ENCODE measurements at places on chromosomes 2 and 18.

DNA sequence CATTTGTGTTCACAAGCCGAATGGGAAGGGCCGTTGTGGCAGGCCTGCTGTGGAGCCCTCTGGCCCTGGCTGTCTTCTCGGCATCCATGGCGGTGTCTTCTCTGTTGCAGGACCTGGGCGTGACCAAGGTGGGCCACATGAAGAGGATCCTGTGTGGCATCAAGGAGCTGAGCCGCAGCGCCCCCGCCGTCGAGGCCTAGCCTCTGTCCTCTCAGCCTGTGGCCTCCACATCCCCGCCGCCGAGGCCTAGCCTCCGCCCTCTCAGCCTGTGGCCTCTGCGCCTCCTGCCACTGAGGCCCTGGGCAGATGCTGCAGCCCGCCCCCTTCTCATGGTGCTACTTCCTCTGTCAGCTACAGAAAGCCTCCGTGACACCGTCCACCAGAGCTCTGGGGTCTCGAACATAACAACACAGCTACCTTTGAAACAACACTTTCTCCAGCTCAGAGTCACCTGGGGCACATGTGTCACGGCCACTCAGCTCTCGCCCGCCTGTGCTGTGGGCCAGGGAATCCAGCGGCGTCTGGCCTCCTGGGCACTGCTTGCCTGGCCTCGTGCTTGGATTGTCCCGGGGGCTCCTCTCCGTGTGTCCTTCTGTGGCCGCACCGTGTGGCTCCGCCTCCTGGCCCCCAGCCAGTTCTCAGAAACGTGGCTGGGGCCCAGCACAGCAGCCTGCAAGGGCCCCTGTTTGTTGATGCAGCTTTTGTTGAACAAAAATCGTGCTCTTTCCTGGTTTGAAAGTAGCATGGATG lies 97.1 kb downstream of the USP40 start:
- no peak for DNase-seq

DNA sequence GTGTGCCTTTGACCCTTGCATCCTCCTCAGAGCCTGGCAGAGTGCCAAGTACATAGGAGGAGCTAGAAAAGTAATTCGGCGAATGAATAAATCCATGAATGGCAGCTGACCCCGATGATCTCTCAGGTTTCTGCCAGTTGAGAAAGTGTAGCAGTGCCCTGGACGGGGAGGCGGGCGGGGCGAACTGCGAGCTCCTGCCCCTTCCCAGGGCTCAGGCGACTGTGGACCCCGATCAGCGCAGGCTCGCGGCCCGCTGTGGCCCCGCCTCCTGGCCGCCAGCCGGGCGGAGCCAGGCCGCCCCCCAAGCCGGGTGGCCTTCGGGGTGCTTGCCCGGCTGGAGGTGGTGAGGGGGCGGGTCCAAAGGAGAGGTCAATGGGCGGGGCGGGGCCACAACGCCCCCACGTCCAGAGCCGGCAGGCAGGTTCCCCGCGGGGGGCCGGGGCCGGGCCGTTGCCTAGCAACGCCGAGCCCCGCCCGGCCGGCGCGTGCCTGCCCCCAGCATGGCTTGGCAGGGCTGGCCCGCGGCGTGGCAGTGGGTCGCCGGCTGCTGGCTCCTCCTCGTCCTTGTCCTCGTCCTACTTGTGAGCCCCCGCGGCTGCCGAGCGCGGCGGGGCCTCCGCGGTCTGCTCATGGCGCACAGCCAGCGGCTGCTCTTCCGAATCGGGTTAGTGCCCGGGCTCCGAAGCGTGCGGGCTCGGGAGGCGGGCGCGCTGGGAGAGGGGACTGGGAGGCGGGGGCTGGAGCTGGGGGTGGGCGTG lies 30.6 kb upstream of the TMBIM1 start:
- peak; percentile 66 for DNase-seq

GRCh38 chr18:40168026-40168425 lies 1787.0 kb upstream of the PIK3C3 start:
- DNase-seq, result no peak

- DNase-seq, result no peak
Measured at GRCh38 chr2:120231564-120231973, 8.4 kb upstream of the TMEM185B start.

DNA sequence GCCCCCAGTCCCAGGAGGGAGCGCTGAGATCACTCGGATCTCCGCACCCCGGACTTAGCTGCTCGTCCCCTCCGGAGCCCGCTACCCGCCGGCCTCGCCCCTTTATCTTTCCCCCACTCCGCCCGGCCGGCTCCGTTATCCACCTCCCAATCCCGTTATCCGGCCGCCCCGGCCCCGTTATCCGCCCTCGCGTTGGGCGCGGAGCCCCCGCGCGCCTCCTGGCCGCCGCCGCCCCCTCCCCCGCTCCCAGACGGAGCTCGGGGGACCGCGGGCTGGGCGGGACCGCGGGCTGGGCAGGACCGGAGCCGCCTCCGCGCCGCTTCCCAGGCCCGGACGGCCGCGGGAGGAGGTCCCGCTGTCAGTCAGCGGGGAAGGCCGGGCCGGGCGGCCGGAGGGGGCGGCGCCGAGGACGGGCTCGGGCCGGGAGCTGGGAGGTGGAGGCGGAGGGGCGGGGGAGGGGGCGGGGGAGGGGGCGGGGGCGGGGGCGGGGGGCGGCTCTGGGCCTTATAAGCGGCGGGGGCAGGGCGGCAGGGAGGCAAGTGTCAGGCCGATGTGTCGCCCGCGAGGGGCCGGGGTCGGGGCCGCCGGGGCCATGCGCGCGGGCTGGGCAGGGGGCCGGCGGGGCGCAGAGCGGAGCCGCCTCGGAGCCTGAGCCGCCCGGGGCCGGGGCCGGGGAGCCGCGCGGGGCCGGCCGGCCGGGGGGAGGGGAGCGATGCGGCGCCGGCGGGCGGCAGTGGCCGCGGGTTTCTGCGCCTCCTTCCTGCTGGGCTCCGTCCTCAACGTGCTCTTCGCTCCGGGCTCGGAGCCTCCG lies at the start of gene PKDCC:
TSS of gene PKDCC (plus strand) at position 534 of the 811 bp plus-strand sequence. CDS start at position 713, 179 bp downstream.
- DNase-seq, result peak; percentile 85

- no peak for DNase-seq
Measured at GRCh38 chr2:131043199-131044074, 49.8 kb downstream of the FAM168B start.

GRCh38 chr2:119180892-119181291 lies 22.3 kb upstream of the C1QL2 start:
- DNase-seq, result no peak

- no peak for DNase-seq
Measured at GRCh38 chr2:128421286-128421685, 102.6 kb upstream of the HS6ST1 start.

DNA sequence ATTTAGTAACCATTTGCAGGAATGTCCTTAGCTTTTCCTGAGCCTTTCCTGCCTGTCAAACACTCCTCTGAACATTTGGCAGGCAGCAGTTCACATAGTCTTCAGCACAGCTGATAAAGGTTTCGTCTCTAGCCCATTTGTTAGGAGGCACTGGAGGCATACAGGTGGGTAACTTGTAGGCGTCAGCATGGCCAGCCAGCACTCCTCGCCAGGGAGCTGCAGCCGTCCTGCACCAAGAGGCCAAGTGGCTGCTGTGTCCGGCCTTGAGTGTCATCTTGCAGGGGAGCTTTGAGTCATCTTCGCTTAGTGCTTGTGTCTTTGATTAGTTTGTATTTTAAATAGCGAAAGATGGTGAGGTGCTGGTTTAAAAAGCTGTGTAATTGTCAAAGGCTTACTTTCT lies 120.3 kb upstream of the NFATC1 start:
- DNase-seq, result no peak

DNA sequence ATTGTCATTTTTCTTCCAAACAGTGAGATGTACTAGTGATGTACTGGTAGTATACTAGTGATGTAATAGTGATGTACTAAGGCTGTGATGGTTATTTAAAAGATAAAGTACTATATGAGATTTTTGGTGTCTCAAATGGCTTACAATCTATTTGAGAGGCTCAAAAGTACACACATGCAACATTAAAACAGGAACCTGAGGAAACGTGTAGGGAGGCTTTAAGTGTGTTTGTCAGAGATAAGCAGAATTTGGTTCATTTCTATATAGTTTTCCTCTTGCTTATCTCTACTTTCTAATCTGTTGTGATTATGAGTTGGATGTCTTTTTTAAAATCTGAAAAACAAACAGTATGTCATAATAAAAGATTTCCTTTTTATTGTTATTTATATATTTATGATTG lies 100.9 kb upstream of the SERTAD2 start:
- no peak for DNase-seq

DNA sequence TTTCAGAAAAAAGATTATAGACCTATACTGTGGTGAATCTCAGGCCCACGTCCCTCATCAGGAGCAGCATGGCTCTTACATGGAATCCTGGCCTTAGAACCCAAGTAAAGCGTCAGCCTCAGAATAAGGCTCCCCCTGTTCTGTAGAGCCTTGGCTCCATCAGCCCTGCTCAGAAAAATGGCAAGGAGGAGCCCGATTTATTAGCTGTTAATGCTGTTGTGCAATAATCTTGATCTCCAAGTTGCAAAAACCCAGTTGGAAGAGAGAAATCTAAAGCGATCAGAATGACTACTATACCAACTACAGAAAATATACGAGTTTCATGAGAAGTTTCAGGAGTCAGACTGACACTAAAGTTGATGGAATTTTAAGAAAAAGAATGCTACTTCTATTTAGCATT lies 35.6 kb upstream of the CTAGE1 start:
- no peak for DNase-seq

DNA sequence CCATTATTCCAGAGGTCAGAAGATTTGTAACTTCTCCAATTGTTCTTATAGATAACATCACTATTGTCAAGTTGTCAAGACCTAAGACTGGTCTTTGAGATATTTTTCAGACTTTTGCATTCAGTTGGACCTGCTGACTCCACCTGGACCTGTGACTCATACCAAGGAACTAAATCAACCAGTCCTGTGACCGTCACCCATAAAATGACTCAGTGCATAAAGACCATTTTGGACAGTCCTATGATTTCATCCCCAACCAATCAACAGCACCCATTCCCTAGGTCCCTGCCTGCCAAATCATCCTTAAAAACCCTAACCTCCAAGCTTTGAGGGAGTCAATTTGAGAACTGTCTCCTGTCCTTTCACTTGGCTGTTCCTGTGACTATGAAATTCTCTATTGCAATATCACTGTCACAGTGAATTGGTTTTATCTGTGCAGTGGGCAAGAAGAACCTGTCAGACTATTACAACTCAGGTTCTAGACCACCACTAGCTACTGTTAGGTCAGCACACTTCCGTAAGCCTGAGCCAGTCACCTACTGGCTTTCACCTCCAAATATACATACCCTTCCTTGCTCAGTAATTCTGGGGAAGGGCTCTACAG lies 17.1 kb downstream of the DPP4 start:
- DNase-seq, result no peak

DNA sequence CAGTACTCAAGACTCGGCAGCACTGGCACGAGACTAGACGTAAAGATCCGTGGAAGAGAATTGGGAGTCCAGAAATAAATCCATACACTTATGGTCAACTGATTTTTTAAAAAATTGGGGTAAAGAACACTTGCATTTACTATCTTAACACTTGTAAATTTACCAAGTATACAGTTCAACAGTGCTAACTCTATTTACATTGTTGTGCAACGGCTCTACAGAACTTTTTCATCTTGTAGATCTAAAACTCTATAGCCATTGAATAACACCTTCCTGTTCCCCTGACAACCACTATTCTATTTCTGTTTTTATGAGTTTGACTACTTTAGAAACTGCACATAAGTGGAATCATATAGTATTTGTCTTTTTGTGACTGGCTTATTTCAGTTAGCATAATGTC lies 129.4 kb upstream of the SP3 start:
- DNase-seq, result no peak

GRCh38 chr2:205133544-205133943 lies 548.8 kb upstream of the NRP2 start:
- no peak for DNase-seq

Data from astrocyte of the spinal cord (primary cell).